ENCODE measurements at places on chromosomes 2 and 18.

- DNase-seq, result peak; percentile 99
Measured at GRCh38 chr2:218806346-218806978, 24.5 kb downstream of the CYP27A1 start.

DNA sequence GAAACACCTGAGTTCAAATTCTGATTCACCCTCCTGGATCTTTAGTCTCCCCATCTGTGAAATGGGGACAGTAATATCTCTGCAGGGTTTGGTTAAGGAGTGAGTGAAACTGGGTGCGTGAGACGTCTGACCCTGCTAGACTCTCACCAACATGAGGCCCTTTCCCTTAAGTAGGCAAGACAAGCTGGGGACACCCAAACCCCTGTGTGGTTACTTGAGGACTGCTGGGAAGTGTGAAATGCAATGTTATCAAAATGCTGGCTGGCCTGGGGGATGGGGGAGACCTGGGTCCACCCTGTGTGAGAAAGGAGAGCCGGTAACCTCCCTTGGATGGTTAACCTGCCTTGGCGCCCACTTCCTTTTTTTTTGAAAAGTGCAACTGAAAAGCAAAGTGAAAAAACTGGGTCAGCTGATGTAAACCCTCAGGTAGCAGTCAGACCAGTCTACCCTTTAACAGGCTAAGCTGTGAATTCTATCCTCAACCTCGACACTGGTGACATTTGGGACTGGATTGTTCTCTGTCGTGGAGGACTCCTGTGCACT is 82.3 kb downstream of the INPP5D start:
- no peak for DNase-seq

DNA sequence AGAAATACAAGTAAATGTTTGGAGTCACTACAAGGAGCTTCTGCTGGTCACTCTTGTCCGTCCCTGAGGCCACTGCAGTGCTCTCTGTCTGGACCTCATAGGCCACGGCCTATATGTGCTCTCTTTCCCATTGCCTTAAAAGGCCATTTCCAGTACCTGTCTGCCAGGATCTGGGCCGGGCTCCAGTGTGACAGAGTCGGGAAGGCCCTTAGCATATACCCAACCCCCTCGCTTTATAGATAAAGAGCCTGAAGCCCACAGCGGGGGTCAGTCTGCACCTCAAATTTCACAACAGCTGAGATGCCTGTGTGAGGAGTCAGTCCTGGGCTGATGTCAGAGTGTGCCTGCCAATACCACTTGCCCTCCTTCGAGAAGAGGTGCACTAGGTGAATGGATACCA is 39.9 kb downstream of the ADD2 start:
- no peak for DNase-seq

DNA sequence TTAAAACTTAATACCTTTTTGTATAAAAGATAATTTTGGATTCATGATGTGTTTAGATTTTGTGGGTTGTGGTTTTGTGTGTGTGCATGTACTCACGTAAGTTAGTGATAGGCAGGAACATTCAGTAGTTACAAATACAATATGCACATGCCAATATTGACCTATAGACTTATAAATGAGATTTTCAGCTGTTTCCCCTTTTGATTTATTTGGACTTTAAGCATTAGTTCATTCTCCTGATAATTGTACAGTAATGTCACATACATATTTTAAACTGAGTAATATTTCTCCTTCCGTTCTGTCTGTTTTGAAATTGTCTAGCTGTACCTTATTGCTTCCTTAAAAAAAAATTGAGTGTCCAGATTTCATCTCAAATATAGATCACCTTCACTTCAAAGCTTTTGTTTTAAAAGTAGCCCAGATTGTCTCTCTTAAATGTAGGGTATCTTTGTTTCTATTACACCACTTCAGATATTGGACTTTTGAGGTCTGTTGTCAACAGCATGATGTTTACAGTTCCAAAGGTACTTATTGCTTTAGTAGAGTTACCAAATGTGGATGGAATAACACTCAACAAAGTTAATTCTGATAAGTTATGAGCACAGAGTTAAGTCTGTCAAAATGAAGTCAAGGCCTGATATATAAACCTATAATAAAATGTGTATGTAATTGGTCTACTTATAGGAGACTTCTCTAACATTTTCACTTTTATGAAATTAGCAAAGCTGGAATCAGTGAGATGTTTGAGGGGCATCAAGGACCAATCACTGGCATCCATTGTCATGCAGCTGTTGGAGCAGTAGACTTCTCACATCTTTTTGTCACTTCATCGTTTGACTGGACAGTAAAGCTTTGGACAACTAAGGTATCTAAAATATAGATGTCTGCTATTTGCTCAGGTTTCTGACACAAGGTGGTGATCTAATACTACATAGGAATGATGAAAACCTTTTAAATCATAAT is 42.0 kb downstream of the DYNC1I2 start:
- DNase-seq, result no peak

- DNase-seq, result peak; percentile 34
Measured at GRCh38 chr2:106020032-106020431, 174.1 kb downstream of the UXS1 start.

- no peak for DNase-seq
Measured at GRCh38 chr18:76441002-76441667, 53.9 kb downstream of the ZNF516 start.

GRCh38 chr2:76251342-76251741 is 540.6 kb upstream of the GCFC2 start:
- DNase-seq, result no peak
